ENCODE measurements at places on chromosomes 5 and 9. TPM values are rescaled to one million over a fixed set of nuclear protein-coding genes. Genes with fewer than 3 reads are reported as not detected.

The SLCO6A1 gene
- total RNA-seq, result 0.42 TPM

The DBN1 gene
- 269 TPM for total RNA-seq

- DNase-seq, result peak; percentile 19
Measured at GRCh38 chr5:95628933-95629332, 9.0 kb downstream of the GPR150 start.

DNA sequence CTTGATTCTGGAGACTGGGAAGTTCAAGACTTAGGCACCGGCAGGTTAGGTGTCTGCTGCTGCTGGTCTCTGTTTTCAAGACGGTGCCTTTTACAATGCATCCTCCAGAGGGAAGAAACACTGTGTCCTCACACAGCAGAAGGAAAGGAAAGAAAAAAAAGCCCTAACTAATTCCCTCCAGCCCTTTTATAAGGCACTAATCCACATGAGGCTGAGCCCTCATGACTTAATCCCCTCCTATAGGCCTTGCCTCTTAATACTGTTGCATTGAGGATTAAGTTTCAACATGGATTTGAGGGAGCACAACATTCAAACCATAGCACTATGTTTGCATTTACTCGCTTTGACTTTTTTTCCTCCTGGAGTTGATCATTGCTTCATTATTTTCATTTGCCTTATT is 585.9 kb downstream of the TLR4 start:
- DNase-seq, result no peak

- no peak for DNase-seq
Measured at GRCh38 chr5:138109463-138110265, 25.8 kb downstream of the WNT8A start.

DNA sequence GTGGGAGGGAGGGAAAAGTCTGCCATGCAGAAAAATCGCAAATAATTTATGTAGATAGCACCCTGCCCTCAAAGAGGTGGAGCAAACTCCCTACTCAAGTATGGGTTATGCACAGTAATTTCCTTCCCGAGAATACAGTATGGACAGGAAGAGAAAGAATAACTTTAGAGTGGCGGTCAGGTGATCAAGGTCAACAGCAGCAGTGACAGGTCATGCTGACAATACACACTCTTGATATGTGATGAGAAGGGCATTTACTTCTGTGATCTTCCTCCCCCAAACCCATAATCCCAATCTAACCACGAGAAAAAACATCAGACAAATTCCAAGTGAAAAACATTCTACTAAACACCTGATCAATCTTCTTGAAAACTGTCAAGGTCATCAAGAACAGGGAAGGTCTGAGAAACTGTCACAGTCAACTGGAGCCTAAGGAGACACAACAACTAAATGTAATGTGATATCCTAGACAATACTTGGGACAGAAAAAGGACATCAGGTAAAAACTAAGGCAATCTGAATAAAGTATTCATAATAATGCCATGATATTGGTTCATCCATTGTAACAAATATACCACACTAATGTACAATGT is 11.7 kb downstream of the BICD2 start:
- DNase-seq, result no peak

GRCh38 chr5:151018846-151019245 is 1.5 kb upstream of the GPX3 start:
- no peak for DNase-seq

DNA sequence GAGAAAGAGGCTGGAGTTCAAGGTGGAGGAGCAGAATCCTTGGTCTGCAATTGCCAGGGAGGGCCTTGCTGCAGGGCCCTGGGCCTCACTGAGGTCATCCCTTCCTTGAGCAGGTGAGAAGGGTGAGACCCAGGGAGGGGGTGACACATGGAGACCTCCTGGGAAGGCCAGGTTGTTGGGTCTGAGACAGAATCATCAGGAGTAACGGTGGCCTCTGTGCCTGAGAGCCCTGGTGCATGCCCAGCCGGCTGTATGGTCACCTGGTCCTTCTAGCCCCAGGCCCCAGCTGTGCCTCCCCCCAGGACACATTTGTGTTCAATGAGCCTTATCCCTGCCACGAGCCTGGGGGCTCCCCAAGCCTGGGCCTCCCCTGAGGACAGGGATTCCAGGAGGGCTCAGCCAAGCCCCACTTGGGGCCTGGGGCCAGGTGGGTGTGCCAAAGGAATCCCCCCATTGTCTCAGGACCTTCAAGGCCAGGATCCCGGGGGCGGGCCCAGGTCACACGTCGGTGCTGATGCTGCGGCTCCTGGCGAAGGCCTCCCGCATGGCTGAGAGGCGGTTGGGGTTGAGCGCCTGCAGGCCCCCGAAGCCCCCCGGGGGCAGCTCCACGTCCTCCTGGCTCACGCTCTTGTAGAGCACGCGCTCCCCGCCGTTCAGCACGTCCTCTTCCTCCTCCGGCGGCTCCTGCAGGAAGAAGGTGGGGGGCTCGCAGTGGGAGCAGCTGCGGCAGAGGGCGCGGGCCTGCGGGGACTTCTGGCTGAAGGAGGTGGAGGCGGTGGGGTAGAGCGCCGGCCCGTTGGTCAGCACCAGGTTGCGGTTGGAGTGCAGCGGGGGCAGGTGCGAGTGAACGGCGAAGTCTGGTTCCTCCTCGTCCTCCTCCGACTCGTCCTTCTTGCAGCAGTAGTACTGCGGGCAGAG is 30.4 kb downstream of the FAM163B start:
- no peak for DNase-seq

DNA sequence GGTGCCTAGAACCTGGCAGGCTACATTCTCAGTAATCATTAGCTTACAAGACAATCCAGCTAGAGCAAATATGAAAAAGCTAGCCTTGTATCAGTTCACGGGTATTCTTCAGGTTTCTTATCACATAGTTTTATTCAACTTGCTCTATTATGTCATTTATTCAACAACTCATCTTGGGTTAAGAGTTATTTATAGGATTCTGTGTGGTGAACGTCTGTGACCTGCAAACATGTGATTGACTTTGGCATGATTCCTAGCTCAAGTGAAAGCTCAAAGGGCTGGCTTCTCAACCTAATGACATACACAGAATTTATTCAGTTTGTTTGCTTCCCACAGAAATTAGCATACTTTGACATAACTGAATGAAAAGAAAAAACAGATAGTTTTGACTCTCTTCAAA is 173.1 kb downstream of the PLPPR1 start:
- DNase-seq, result no peak

GRCh38 chr5:77163453-77163852 is 47.0 kb upstream of the PDE8B start:
- no peak for DNase-seq

GRCh38 chr9:108483676-108484075 is 372.1 kb downstream of the ACTL7B start:
- DNase-seq, result no peak
